ENCODE measurements at places on chromosomes 12 and 14.

DNA sequence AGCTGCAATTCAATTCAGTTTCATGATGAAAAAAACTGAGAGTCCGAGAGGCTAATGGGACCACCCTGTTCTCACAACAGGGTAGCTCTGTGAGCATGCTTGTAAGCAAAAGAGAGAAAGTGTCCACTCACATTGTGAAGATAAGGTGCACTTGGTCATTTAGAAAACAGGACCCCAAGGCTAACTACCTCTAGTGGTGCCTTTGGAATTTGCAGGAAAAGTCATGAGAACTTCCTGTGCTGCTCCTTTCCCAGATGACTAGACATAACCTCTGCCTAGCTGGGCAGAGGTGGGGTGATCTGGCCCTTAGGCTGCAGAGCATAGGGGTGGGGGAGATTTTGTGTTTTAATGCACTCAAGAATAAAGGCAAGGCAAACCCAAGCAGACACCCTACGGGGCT, 118.9 kb downstream of the STAB2 start:
- no peak for DNase-seq

- no peak for DNase-seq
Observed at GRCh38 chr12:104741497-104742367, 216.4 kb downstream of the SLC41A2 start.

- no peak for DNase-seq
Observed at GRCh38 chr12:105083551-105084105, 630 bp downstream of the ALDH1L2 start.

- DNase-seq: no peak
Observed at GRCh38 chr12:124856132-124856841, 7.4 kb downstream of the SCARB1 start.

DNA sequence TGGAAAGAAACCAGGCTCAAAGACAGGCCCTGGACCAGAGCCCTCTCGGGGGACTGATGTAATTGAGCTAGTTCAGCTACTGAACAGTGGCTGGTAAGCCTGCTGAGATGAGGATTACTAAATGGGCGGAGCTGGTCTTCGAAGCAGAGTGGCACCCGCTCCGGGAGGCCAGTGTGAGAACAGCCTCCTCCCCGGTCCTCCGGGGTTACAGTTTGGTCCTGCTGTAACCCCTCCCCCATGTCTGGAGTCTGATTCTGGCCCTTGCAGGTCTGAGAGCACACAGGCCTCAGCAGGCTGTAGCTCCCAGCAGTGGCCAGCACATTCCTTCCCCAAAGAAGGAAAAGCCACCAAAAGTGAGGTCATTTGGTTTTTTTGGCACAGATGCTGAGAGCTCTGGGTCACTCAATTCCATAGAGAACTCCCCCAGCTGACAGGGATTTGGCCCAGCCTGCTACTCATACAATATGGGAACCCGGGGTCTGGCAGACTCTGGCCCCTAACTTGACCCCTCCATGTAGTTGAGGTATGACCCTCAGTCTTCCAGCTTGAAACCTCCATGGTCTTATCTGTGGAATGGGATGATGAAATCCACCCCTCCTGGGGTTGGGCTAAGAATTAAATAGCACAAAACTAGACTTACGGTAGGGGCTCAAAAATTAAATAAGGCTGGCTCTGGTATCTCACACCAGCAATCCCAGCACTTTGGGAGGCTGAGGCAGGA, 39.0 kb downstream of the ACTN1 start:
- DNase-seq: no peak

Measured in hematopoietic multipotent progenitor cell treated with erythropoietin and hydrocortisone succinate and interleukin-3 and kit ligand, for 15 days (in vitro differentiated cells).